ENCODE measurements at places on chromosomes 5 and 9.

DNA sequence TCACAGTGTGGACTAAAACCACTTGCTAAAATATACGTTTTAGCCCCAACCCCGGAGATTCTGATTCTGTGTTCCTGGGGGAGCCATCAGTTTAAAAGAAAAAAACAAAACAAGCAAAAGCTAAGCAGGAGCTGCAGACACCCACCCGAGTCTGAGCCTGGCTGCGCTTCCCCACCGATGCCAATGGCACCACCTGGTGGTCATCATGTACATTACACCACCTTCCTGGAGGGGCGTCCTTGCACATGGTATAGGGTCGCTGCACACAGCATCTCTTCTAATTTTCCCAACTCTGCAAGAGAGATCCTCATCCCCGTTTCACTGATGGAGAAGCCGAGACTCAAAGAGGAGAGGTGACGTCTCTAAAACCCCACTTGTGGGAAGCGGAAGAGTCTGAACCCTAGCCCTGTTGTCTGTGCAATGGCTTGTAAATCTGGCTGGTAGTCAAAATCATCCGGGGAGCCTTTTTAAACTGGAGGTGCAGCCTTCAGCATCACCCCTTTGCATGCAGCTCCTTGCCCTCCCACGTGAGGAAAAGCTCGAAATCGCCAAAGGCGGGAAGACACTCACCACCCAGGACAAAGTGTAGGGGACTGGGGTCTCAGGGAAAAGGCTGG is 23.1 kb upstream of the CNOT6 start:
- peak; percentile 70 for DNase-seq

GRCh38 chr5:55338810-55339243 is 31.0 kb downstream of the MTREX start:
- DNase-seq, result no peak

DNA sequence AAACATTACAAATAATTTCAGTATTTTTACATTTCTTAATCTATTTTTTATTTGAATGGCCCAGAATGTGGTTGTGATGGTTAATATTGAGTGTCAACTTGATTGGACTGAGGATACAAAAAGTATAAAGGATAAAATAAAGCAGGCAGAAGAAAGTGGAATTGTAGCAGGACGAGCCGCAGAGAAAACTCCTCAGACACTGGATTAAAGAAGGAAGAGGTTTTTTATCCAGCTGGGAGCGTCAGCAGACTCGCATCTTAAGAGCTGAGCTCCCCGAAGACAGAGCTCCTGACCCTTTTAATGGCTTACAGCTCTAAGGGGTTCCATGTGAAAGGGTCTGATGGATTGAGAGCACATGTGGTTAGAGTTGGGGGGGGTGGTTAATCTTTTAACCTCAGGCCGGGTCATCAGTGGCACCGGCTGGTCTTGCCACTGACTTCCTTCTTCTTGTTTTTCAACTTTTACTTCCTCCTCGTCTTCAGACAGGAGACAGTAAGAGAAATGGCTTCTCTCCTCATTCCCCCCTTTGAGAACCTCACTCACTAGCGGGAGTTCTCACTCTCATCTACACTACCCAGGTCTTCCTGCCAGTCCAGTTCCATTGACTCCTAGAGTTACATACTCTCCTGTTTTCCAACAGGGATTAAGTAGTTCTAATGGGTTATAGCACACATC is 80.0 kb downstream of the TMEM161B start:
- DNase-seq, result no peak

DNA sequence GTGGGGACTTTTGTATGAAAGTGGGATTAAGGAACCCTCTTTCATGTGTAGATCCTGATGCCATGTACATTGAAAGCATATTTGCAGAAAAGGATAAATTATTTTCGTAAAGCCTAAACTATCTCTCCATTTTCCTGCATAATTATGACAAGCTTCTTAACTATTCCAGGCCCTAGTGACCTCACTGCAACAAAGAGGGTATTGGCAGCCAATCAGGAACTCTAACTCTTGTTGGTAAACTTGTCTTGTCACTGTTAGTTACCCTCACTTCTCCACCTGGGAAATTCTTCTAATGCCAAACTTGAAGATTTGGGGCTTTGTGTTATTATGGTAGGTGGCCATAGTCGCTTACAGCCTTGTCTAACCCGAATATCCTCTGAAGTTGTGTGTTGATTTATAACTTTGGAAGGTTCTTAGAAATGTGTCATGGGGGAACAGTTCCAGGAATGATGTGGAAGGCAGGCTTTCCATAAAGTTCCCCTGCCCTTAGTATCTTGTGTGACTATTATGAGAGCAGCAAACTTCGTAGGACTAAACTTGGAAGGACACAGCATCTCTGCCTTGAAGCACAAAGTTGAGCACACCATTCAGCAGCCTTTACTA is 52.5 kb downstream of the IQGAP2 start:
- no peak for DNase-seq

DNA sequence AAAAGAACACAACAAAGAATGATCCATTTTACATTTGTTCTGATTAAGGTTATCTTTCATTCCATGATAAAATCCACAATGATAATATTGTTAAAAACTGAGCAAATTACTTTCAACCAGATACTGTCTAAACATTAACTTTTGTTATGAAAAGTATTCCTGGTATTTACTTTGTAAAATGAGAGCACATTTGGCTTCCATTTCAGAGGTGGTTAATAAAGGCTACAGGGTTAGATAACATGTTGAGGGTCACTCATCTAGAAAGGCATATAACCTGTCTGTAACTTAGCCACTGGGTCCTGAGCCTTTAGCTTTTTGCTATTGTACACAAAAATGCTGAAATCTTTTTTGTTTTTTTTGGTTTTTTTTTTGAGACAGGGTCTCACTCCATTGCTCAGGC is 99.3 kb downstream of the ANXA2R start:
- no peak for DNase-seq

DNA sequence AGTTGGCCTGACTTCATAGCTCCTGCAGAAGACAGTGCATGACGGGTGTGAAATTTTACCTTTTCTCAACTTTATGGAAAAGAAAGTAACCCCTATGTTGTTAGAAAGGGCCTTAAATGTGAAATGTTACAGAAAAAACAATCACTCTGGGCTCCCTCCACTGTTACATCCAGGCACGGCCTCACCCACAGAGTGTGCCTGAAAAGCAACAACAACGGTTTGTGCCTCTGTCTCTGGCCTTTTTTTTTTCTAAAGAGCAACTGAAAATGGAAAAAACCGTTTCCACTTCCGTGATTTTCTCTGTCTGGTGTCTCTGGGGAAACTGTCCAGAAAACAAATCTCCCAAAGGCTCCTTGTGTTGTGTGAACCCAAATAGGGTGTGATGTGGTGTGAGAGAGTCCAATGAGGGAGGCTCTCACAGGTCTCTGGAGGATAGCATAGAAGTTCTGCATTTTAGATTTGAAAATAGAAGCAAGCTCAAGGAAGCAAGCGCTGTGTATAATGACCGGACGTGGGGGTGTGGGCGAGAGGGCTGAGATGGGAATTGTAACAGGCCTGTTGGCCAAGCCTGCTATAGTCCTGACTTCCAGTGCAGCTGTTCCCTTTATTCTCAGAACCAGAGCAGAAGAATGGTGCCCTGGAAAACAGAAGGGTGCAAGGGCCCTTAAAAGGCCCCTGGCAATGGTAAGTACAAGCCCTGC is 221.8 kb upstream of the TUT7 start:
- DNase-seq, result no peak

DNA sequence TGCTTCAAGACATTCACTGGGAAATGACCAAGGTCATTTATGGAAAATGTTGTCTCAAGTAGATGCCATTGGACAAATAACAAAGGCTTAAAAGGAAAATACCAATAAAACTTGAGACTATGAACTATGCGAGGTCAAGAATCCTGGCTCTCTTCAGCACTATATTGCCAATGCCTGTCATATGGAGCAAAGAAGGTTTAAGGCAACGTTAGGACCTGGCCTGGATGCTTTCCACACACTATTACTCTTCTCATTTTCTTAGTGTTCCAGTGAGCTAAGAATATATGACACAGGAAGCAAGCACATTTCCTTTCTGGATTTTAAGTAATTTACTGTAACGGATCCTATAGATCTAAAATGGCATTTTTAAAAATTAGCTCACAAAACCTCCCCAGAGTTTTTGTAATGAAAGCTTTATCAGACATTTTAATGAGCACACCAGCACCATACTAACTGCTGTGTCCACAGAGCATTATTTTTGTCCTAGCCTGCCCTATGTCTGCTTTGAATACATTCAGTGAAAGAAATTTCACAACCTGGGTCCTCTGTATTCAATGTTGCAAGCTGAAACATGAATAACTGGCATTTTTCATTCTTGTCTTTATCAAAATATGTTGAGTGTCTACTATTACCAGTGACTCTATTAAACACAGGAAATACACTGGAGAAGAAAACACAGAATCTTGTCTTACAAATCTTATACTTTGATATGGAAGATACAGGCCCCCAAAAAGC is 315.6 kb downstream of the CETN3 start:
- DNase-seq, result no peak

- DNase-seq, result no peak
Observed at GRCh38 chr5:163385271-163385670, 52.1 kb upstream of the CCNG1 start.

DNA sequence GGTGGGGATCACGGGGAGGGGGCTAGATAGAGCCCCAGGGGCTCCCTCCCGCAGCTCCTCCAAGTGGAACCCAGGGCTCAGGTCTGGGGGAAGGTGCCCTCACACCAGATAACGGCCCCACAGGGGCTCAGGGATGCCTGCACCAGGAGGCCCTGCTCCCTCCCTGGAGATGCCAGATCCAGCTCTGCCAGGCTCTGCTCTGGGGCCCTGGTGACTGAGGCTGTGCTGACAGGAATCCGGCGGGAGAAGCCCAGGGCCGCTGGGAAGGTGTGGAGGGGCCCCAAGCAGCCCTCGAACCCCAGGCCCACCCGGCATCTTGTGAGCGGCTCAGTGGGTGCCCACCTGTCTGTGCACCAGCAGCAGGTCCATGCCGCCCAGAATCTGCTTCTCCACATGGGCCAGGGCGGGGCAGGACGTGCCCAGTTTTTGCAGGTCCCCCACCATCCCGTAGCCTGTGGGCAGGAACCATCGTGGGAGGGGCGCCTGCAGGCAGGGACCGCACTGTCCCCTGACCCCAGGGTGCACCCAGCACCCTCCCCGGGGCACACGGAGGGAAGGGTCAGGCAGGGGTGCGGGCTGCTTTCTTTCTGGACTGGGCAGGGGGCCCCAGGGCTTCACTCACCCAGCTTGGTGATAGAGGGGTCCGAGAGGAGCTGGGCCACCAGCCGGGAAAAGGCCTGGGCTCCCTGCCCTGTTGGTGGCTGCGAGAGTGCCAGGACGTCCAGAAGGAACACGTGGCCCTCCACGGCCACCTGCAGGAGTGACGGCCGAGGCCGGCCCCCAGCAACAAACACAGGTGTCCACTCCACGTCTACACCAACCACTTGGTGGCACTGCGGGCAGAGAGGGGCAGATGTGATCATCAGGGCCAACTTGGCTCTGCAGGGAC is 48.9 kb upstream of the NRARP start:
- no peak for DNase-seq

GRCh38 chr9:133673258-133673655 is 37.1 kb downstream of the DBH start:
- DNase-seq, result no peak

- DNase-seq, result no peak
Observed at GRCh38 chr9:88824711-88825110, 166.6 kb upstream of the S1PR3 start.

DNA sequence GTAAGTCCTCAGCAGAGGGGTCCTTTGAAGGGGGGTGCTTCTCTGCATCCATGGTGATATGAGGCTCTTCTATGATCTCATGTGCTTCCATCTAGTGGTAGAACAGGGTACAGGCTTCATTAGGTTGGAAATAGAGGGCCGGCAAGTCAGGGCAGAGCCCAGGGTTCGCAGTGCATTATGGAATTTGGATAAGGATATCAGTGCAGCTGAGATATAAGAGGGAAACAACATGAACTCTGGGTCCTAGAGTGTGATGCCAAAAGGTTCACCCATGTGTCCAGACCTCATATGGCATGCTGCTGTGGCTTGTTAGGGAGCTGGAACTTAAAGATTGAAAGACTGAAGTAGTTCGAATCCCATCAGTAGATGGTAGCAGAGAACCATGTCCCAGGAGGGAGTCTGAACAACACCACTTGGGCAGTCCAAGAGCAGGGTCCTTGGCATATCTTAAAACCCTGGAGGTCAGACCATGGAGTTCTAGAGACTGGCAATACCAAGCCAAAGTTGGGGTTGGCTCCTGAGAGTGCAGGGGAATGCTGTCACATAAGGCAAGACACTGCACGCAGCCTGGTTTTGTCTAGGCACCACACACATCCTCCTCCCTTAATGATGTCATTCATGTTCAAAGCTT is 2.3 kb downstream of the FAM221B start:
- DNase-seq, result no peak

- DNase-seq, result no peak
Observed at GRCh38 chr5:39750661-39751060, 325.9 kb upstream of the DAB2 start.

DNA sequence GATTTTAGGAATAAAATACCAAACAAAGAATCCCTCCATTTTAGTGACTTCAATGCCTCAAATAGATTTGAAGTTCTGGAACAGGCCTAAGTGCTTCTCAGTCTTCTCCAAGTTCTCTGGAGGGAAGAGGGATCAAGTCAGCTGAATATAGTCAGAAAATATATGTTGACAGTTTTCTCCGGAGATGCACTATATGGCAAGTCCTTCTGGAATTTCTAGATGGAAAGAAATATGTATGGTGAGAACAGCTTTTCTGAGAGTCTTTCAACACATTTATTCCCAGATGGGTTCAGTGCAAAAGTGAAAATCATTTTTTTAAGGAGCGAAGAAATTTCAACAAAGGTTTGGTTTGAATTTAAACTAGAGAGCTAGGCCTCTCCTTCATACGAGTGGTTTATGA is 317.4 kb upstream of the SLC30A5 start:
- no peak for DNase-seq
